ENCODE measurements at places on chromosomes 6 and 20. TPM values are rescaled to one million over a fixed set of nuclear protein-coding genes. Genes with fewer than 3 reads are reported as not detected.
A peak's percentile ranks its signal among the peaks of the same experiment; 100 is the strongest.

KCNK16 gene
- 41.1 TPM for total RNA-seq

- peaks cover 5% of the 10 kb centered on the region for H3K27me3 ChIP-seq
- peaks cover 36% of the 10 kb centered on the region for H3K4me1 ChIP-seq
- H3K27ac ChIP-seq: no peak overlapping the region
- no peak overlapping the region for H3K4me3 ChIP-seq
Observed at GRCh38 chr6:168102315-168102985, 23.4 kb upstream of the FRMD1 start.

KIF13A gene
- 40.1 TPM for total RNA-seq

GRCh38 chr20:54633374-54634355, 158.3 kb downstream of the DOK5 start:
- peaks cover 9% of the 10 kb centered on the region for H3K4me1 ChIP-seq
- H3K27me3 ChIP-seq: no peaks in the 10 kb centered on the region
- DNase-seq: no peak
- no peak overlapping the region for H3K4me3 ChIP-seq
- no peak overlapping the region for H3K27ac ChIP-seq

DNA sequence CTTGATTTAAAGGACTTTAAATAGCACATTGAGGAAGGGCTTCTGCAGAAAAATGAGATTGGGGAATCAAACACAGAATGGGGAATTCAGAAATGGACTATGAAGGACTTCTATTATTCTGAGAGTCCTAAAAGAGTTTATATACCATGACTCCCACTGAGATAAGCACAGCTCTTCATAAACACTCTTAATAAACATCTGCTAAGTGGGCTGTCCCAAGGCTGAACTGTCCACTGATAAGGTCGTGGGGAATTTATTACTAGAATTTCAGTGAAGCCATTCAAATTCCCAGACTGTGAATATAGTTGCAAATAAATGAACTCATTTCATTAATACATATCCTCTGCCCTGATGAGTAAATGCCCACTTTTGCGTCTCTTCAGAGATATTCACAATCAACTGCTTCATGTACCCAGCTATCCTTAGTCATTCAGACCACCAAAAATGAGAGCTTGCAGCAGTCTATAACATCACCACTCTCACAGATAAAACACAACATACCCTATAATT, 468.2 kb upstream of the RUNX2 start:
- H3K4me1 ChIP-seq: peaks cover 24% of the 10 kb centered on the region
- no peak for DNase-seq

- H3K27ac ChIP-seq: no peak overlapping the region
- DNase-seq: no peak
- peaks cover 10% of the 10 kb centered on the region for H3K4me1 ChIP-seq
- no peaks in the 10 kb centered on the region for H3K36me3 ChIP-seq
- H3K4me3 ChIP-seq: no peak overlapping the region
- no peaks in the 10 kb centered on the region for H3K27me3 ChIP-seq
Observed at GRCh38 chr20:57432862-57433491, 41.8 kb downstream of the RBM38 start.

MAFB gene
- total RNA-seq: 104 TPM

HLA-DMA gene
- 2.0 TPM for total RNA-seq

DNA sequence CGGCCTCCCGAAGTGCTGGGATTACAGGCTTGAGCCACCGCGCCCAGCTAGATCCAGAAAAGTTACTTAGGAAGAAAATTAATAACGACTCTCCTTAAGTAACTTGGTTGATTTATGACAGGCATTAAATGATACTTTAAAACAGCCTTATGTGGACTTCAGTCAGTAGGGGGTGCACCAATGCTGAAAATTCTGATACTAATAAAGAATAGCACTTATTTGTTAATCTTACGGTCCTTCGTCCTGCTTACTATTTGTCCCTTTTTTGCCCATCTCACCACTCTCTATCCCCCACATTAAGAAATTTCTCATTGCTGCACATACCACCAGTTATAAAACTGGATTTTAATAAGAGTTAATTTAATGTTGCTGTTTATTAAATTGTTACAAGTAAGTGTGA, 12.7 kb upstream of the PRELID3B start:
- no peak overlapping the region for H3K4me3 ChIP-seq
- no peak overlapping the region for H3K27ac ChIP-seq
- peaks cover 4% of the 10 kb centered on the region for H3K4me1 ChIP-seq
- no peak for DNase-seq
- no peaks in the 10 kb centered on the region for H3K36me3 ChIP-seq

- H3K27me3 ChIP-seq: no peaks in the 10 kb centered on the region
- peak overlapping the region; percentile 23 for H3K27ac ChIP-seq
- no peaks in the 10 kb centered on the region for H3K4me1 ChIP-seq
- no peaks in the 10 kb centered on the region for H3K36me3 ChIP-seq
- DNase-seq: no peak
- no peak overlapping the region for H3K4me3 ChIP-seq
Observed at GRCh38 chr6:10166031-10166430, 248.8 kb downstream of the TFAP2A start.

DNA sequence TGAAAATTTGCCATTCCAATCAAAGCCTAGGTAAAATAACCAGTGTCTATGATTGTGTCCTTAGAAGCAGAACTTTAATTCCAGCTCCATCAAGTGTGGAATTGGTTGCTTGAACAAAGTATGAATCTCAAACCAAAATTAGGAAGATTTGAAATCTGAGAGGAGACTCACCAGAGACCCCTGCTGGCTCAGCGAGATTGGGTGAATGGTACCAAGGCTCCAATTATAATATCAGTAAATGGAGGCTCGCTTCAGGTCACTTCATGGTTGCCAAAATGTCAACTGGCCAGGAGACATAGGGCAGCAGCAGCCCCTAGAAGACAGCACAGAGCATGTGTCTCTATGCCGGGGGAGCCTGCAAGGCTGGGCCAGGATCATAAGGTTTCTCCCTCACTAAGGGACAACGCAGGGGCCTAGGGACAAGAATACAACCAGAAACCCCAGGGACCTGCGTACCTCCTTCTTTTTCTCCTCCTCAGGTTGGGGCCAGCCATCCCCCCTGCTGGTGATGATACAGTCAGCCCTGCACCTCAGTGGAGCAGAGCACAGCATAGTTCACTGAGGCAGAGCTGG, 14.0 kb downstream of the RBL1 start:
- H3K27me3 ChIP-seq: no peaks in the 10 kb centered on the region
- no peak overlapping the region for H3K27ac ChIP-seq
- DNase-seq: no peak
- H3K4me1 ChIP-seq: no peaks in the 10 kb centered on the region
- H3K4me3 ChIP-seq: no peak overlapping the region

- H3K4me1 ChIP-seq: peaks cover 24% of the 10 kb centered on the region
- peaks cover 11% of the 10 kb centered on the region for H3K36me3 ChIP-seq
- H3K27ac ChIP-seq: peak overlapping the region; percentile 40
- peak overlapping the region; percentile 50 for H3K4me3 ChIP-seq
- peaks cover 27% of the 10 kb centered on the region for H3K27me3 ChIP-seq
Observed at GRCh38 chr20:49980140-49981008, 2.4 kb upstream of the SNAI1 start.

ADGB gene
- total RNA-seq: 0.31 TPM

Measured in type B pancreatic cell (in vitro differentiated cells).